NB4 (cell line): ENCODE measurements at places on chromosomes 4 and X.
A peak's percentile ranks its signal among the peaks of the same experiment; 100 is the strongest.

DNA sequence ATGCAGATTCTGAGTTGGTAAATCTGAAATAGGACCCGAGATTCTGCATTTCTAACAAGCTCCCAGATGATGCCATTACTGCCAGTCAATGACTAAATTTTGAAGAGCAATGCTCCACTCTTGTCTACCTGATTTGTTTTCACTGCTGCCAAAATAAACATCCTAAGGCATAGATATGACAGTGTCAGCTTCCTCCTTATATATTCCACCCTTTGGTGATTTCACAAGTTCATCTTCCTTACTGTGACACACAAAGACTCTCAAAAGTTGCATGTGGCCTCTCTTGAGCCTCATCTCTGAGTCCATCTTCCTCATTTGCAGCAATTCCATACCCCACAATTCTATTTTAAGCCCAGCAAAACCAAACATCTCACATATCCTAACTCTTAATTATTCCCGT, 110.9 kb downstream of the FBXW7 start:
- peak; percentile 64 for DNase-seq

DNA sequence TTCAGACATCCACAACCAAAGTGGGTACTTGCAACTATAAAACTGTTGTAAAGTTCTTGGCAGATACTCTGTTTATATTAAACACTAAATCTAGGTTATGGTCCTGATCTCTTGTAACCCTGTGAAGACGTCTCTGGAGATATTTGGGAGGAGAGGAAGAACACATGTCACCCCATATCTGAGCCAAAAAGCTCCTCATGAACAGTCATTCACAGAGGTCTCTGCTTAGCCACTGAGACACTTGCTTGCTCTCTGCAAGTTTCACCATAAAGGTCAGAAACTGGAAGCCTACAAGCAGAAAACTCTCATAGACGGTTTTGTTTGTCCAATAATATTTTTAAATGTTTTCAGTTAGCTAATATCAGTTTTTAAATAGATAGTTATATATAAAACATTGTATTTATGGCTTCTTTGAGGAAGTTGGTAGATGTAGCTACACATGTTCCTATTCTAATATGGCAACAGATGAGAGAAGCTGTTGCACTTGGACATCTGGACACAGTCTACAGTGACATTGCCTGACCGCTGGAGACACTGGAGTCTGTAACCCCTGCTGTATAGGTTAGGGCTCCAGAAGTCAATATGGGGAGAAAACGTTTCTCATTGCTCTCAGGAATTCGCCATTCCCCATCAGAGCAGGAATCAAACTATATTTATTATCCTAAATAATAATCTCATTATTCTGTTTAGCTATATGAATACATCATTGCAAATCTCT, 73.6 kb downstream of the C4orf46 start:
- no peak for DNase-seq

DNA sequence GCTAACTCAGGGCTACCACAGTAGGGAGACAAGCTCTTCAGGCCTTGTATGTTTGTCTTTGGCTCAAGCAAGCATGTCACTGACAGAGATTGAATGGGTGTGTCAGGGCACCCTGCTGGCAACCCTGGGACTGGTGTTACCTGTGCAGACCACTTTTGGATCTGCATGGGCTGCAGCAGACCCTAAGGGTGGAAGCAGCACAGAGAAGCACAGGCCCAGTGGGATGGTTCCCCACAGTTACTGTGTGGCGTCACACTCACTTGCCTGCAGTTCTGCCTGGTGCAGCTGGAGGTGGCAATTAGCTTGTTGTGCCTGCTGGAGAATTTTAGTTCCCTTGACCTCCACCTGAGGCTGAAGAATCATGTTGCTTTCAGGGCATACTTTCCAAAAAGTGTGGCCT, 46.0 kb downstream of the ZNF185 start:
- DNase-seq, result no peak

DNA sequence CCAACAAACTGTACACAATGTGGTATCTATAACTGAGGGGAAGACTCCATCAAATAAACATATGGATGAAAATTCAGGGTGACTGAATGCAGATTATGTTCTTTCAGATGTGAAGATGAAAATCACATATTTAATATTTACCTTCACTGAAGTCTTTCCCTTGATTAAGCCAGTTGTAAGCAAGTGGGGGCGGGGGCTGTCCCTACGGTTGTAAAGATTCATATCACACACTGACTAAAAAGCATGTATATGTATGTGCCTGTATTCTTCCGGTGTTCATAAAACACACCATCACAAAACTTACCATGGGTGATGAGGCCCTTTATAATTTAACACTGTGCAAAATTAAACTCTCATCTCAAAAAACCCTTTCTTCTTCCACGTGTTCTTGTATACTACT, 1.3 kb downstream of the TAB3 start:
- no peak for DNase-seq

DNA sequence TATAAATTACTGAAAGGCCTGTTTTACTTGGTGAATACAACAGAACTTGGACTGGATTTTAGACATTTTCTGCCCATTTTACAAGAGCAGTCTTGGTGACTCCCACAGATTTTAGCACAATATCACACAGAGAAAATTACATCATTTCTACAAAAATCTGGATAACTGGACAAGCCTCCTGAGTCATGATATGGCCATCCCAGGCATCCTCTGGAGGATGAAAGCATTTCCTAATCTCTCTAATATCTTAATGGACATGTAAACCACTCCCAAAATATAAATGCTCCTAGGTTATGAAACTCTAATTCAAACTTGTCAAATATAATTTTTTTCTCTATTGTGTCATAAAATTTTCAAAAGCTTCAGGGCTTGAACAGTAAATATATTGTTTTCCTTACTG, 1170.8 kb upstream of the PCDH7 start:
- no peak for DNase-seq
